ENCODE measurements at places on chromosomes 5 and 9. TPM values are rescaled to one million over a fixed set of nuclear protein-coding genes. Genes with fewer than 3 reads are reported as not detected.

DNA sequence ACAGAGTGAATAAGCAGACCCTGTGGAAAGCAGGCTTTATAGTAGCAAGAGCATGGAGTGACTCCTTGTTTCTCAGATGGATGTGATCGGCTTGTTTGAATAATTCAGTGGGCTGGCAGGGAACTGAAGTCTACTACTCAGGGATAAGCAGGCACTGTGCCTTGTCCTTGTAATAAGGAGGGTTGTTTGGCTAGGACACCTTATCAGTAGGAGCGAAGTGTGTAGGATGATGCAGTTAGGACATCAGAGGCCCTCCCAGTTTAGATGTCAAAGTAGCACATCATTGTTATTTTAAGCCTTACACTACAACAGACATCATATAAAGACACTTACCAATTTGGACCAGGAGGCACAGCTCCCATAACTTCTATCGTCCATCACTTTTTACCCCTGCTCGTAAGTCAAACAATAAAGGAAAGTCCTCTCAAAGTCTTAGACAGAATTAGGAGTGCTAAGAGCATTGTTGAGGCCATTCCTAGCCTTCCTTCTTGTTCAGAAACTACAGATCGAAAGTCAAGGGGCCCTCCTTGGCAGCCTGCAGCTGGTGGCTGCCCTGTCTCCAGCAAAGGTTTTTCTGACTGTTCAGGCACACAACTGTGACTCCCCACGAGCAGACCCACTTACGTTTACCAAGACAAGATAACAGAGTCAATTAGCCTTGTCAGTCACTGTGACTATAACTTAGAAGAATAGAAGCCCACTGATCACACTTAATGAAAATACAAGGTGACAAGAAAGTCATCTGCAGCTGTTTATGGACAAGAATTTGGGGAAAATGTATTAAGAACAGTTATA is 218.6 kb downstream of the SNX18 start:
- no peak for DNase-seq

GRCh38 chr5:168600409-168600808 is 21.2 kb upstream of the PANK3 start:
- DNase-seq, result no peak

DNA sequence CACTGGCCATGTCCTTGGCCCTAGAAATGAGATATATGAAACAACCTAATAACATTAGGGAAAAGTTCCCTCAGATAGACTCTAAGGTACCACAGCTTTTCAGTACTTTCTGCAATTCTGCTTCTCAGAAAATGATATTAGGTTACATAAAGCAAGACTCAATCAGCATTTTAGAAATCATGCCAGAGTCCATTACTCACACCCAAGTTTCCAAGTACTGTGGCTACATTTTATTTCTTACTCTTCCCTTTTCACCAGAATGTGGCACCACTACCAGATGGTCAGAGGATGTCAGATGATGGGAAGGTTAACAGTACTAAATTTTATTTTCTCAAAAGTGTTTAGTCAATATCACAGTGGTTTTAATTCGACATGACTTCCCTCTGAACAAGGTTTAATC is 217.2 kb downstream of the MLLT3 start:
- no peak for DNase-seq

- no peak for DNase-seq
These were observed 208.1 kb upstream of the S1PR3 start for GRCh38 chr9:88782931-88783710.

The EDIL3 gene
- 0.08 TPM for polyA plus RNA-seq

The HNRNPH1 gene
- 431 TPM for polyA plus RNA-seq
